Upper lobe of right lung (tissue), 1 donor: ENCODE measurements at places on chromosomes 7 and 10.

DNA sequence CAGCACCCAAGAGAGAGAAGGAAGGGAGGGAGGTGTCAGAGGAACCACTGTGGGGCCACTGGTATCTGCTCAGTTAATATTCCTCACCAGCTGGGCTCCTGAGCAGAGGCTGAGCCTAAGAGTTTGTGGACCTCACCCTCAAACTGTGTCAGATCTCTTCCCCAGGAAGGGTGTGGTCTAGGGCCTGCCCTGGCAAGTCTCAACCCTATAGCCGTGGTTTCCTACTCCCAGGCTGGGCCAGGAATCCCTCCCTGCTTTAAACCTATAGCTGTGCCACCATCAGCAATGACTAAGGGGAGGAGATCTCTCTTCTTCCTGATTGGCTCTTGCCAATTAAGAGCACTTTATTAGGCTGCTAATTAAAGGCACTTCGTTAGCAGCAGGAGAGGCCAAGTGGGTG is 29.9 kb downstream of the POLL start:
- DNase-seq: no peak

DNA sequence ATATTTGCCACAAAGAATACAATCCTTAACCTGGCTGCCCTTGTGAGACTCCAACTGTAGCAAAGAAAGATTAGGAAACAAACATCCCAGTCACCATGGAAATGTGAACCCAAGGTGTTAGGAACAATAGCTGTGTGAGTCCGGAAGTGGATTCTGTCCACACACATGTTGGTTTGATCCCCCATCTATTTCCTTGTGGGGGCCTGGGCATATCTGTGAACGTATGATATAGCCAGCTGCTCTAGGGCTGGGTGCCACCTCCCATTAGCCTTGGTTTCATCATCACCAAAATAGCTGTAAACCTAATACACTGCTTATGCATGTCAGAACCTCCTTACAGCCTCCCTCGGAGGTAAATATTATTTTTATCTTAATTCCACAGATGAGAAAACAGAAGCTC is 26.4 kb downstream of the GRK5 start:
- no peak for DNase-seq

DNA sequence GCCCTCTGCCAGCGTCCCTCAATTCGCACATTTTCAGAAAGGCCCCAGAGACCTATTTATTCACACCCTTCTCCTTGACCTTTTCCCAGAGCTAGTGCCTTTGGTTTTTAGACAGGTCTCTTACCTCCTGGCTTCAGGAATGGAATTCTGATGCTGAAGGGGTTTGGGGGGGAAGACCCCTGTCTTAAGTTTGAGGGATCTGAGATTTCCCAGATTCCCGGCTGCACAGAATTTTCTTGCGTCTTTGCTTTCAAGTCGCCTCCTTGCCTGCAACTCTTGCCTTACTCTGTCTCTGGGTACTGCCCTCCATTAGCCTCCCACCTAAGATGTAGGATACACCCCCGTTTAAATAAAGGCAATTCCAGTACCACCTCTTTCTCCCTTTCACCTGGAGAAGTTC is 1.9 kb downstream of the GATA3 start:
- DNase-seq: no peak

DNA sequence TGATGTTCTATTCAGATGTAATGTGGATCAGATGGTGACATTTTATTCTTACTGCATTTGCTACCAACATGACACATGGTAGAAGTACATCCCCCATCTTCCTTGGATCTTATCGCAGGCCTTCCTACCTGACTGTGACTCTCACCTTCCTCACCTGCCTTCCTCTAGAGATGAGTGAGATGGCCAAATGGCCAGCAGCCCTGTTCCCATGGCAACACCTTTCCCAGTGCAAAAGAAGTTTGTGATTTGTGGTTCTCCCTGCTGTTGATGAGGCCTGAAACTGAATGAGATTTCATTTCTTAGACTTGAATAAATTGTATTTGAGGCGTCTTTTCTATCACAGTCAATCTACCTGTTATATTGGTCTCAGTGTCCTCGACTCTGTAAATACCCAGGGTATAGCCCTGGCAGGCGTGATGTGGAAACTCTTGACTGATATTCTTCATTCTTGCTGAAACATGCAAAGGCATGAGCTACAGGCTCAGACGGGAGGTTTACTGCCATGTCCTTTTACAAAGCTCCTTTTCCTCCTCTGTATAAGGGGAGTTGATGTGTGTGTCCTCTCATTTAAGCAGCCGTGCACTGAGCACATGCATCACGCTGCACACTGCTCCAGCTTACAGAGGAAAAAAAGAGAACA is 440.7 kb upstream of the AKR1E2 start:
- no peak for DNase-seq
